ENCODE measurements at places on chromosomes 16 and 17.

- DNase-seq: peak; percentile 50
These were observed 59.6 kb downstream of the WSB1 start for GRCh38 chr17:27353461-27354050.

DNA sequence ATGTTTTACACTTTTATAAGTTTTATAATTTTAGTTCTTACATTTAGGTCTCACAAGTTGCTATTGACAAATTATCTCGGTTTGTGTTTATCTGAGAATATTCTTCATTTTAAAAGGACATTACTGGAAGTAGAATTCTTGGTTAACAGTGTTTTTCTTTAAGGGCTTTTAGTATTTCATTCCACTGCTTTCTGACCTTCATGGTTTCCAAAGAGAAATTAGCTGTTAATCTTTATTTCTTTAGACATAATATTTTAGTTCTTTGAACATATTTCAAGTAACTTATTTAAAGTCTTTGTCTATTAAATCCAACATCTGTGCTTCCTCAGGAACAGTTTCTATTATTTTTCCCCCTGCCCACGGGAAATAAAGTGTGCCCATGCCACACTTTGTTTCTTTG lies 240.1 kb upstream of the AXIN2 start:
- DNase-seq: no peak

DNA sequence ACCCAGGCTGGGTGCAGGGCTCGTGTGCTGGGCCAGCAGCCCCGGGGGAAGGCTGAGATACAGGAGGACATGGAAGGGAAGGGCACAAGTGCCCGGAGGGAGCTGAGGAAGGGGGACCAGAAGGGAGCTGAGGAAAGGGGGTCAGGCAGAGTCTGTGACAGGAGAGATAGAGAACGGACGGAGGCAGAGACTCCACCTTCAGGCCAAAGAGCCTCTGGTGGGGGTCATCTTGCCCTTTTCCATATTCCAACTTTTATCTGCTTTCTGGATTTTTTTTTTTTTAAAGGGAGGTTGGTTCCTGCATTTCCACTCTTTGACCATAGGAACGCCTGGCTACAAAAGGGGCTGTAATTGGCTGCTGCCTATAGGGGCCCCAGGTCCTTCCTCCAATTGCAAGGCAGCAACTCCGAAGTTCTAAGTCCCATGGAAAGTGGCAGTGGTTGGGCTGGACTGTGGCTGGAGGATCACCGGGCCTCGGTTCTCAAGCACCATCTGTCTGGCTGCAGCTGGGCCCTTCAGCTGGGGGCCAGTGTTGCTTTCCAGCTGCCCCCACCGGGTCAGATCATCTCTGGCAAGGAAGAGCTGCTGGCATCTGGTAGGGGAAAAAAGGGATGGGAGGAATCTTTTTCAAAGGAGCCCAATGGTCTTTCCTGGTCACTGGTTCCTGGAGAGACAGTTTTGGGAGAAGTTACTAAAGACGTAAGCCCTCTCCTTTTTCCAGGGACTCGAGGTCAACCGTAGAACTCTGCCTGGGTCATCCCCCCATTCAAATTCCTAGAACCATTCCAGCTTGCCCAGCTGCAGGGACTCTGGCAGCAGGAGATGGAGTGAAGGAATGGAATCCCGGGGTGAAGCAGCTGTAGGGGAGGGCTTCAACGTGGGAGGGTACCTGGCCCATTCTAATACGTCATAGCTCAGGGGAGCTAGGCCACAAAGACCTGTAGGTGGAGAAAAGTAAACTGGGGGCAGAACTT lies 13.1 kb upstream of the MRPS23 start:
- DNase-seq: no peak

- DNase-seq: no peak
These were observed 218.7 kb downstream of the NTN1 start for GRCh38 chr17:9239793-9240658.

DNA sequence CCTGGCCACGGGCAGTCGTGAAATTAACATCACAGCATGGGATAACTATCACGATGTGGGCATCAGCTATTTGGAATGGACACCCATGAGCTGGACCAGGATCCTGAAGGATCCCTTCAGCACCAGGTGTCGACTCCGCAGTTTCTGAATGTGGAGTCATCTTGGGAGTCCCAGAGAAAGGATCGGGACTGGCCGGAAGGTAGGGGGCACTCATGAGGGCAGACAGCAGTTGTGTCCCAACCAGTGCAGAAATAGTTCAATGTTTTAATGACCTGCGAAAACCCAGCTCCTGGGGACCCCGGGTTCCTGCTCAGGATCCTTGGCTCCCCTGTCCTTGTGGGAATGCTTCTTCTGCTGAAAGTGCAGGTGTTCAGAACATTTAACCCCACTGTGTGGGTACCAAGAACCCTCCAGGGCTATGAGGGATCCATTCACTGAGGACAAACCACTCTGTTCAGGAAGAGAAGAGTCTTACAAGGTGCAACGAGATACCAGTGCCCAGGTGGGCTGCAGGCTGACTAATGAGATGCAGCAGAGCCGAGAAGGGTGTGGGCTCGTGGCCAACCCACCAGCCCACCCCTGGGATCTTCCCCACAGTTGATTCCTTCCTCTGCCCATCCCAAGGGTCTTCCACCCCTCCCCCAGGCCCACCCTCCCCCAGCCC lies 154.8 kb downstream of the SALL1 start:
- no peak for DNase-seq

DNA sequence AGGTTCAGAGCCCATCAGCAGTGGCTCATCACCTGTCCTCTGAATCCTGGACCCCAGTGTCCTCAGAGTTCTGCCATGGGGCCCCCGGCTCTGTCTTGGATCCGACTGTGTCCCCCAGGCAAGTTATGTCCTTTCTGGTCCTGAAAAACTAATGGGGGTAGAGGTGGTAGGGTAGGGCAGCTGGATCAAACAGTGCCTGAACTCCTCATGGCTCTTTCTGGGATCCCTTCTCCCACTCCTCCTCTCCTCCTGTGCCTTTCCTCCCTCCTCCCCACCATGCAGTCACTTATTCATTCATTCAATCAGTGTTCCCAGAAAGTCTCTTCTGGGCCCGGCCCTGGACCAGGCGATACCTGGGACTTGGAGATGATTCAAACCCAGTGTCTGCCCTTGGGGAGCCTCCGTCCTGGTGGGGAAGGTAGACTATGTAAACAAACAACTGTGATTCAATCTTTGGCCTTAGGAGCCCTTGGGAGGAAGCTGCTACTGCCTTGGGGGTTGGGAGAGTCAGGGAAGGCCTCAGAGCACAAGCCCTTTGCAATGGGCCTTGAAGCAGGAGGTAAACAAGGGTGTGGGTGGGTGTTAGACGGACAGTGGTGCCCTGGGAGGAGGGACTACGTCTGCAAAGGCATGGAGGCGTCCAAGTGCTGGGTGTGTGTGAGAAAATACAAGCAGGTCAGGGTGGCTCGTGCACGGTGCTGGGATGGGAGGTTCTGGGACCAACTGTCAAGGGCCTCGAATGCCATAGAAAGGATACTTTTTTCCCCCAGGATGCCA lies 6.4 kb upstream of the FAM83G start:
- no peak for DNase-seq

Measured in esophagus squamous epithelium (tissue), 5 donors.